ENCODE measurements at places on chromosomes 2 and 18. TPM values are rescaled to one million over a fixed set of nuclear protein-coding genes. Genes with fewer than 3 reads are reported as not detected.

Gene TGFA
- 0.06 TPM for total RNA-seq

DNA sequence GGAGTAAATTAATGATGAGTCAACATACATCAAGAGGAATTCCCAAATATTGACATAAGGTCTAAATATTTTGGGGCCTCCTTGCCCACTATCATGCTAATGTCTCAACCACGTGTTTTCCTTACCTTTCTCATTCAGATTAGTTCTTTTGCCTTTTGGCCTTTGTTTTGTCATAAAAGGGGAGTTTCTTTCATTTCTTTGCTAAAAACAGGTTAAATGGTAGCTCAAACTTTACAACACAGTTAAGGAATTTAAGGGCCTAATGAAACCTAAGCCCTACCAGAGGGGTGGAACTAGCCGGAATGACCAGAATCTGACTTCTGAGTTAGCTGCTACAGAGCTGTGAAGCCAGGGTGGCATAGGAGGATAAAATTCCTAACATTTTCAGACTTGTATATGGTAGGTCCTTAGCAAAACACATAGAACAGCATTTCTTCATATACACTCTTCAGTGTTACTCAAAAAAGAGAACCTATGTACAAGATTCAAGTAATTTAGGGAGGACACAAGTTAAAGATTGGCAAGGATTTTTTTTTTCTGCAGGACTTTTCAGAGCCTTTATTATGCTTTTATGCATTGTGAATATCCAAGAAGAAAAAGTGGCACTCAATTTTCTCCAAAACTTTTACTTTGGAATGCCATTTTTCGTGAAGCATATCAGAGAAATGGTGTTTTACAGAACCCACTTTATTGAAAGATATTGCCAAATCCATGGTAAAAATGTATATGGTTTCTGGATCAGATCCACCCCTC lies 633.1 kb downstream of the ARHGAP15 start:
- DNase-seq: no peak
- peaks cover 13% of the 10 kb centered on the region for H3K36me3 ChIP-seq
- no peak overlapping the region for H3K4me3 ChIP-seq
- H3K4me1 ChIP-seq: peaks cover 2% of the 10 kb centered on the region
- no peak overlapping the region for H3K27ac ChIP-seq

DNA sequence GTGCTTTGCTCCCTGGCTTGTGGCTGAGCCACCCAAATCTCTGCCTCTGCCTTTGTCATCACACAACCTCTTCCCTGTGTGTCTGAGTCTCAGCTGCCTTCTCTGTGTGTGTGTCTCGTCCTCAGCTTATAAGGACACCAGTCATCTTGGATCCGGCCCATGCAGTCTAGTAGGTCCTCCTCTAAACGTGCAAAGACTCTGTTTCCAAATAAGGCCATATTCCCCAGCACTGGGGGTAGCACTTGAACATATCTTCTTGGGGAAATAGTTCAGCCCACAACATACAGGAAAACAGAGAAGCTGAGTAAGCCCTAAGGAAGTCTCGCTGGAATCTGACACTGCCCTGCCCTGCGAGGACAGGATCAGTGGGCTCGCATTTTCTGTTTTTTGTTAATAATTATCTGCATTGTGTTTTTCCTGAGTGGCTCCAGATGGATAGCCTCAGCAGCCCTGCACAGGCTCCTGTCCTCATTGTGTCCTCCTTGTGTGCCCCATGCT lies 42.1 kb downstream of the MTCL1 start:
- peaks cover 7% of the 10 kb centered on the region for H3K27me3 ChIP-seq
- no peak for DNase-seq
- H3K4me3 ChIP-seq: no peak overlapping the region
- H3K27ac ChIP-seq: no peak overlapping the region

DNA sequence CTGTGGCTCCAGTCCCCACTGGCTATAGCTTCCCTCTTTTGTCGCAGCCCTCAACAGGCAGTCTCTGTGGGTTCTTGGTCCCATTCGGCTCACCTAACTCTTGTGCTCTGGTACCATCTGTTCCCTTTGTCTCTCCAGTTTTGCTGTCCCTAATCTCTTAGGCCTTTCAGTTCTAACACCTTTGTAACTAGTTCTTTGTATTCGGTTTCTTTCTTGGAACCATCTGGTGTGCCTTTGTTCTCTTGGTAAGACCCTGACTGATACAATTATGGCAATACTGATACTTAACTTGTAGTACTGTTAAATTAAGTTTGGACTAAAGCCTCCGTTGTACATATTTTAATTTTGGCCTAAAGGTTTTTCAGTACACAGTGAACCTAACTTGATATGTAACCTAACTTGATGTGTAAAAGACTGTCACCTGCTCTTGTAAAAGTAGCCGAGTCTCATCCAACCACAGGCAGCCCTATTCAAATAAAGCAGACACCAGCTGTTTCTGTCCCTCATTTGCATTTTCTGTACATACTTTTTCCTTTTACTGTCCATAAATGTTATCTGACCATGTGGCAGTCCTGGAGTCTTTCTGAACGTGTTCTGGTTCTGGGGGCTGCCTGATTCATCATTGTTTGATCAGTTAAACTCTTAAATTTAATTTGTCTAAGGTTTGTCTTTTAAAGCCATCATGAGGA lies 4.8 kb upstream of the MRPL44 start:
- H3K4me3 ChIP-seq: no peak overlapping the region
- DNase-seq: no peak
- no peaks in the 10 kb centered on the region for H3K36me3 ChIP-seq

Measured in activated naive CD8-positive, alpha-beta T cell treated with anti-CD3 and anti-CD28 coated beads for 36 hours (primary cell).